Upper lobe of left lung (tissue), 6 donors: ENCODE measurements at places on chromosomes 16 and 17. TPM values are rescaled to one million over a fixed set of nuclear protein-coding genes. Genes with fewer than 3 reads are reported as not detected.

Gene USH1G
- not detected for total RNA-seq

GRCh38 chr17:63832455-63832854, 5.0 kb upstream of the FTSJ3 start:
- DNase-seq, result no peak

Gene STX8
- total RNA-seq, result 39.2 TPM

GRCh38 chr17:41340494-41340893, 10.1 kb downstream of the KRT33A start:
- DNase-seq, result no peak

DNA sequence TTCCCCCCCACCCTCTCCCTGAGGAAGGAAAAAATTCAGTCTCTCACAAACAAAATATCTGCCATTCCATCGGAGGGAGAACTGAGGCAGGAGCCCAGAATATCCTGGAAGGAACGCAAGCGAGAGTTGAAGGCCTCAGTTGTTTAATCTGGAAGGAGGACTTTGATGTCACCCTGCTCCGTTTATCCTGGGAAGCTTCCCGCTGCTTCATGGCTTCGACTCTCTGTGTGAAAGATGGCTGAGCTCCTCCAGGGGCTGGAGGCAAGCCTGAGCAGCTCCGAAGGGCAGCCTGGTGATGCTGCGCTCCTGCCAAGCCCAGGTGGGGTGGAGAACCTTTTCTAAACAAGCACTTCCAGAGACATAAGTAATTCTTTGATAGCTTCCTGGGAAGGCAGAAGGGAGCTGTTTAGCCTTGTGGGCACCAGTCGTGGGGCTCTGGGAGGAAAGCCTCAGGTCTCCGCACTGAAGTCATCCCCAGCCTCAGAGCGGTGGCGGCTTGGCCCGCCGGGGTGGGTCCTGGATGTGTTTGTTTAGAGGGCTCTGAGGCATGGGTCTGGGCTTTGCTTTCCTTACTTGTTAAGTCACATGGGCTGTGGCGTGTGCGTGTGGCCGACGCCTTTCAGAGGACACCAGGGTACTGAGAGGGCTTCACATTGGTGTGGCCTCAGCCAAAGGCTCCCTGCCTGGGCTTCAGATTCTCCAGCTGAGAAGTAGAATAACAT, 7.9 kb downstream of the NKD1 start:
- peak; percentile 64 for DNase-seq

Gene DNAH3
- total RNA-seq, result 4.6 TPM

GRCh38 chr16:11432856-11433395, 87.7 kb downstream of the RMI2 start:
- DNase-seq, result no peak

DNA sequence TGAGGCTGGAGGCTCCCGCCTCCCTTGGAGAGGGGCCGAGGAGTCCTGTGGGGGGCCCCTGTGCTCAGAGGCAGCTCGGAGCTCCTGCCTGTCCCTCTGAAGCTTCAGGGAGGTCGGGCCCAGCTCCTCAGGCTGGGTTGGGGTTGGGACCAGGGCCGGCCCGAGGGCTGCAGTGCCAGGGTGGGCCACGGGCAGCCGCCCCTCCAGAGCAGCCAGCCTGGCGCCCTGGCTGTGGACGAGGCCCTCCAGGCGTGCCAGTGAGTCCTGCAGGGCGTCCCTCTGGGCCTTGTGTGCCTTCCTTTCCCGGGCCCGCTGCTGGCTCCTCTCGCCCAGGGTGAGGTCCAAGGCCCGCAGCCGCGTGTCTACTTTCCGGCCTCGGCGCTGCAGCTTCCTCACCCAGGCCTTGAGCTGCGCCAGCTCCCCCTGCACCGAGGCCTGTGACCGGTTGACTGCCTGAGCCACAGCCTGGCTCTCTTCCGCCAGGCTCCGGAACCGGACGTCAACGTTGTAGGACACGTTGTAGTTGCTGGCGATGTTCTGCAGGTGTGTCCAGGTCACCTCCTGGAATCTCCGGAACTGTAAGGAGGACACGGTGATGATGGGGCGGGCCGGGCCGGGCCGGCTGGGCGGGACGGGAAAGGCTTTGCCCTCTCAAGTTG, 1.2 kb downstream of the PTX4 start:
- DNase-seq, result no peak

DNA sequence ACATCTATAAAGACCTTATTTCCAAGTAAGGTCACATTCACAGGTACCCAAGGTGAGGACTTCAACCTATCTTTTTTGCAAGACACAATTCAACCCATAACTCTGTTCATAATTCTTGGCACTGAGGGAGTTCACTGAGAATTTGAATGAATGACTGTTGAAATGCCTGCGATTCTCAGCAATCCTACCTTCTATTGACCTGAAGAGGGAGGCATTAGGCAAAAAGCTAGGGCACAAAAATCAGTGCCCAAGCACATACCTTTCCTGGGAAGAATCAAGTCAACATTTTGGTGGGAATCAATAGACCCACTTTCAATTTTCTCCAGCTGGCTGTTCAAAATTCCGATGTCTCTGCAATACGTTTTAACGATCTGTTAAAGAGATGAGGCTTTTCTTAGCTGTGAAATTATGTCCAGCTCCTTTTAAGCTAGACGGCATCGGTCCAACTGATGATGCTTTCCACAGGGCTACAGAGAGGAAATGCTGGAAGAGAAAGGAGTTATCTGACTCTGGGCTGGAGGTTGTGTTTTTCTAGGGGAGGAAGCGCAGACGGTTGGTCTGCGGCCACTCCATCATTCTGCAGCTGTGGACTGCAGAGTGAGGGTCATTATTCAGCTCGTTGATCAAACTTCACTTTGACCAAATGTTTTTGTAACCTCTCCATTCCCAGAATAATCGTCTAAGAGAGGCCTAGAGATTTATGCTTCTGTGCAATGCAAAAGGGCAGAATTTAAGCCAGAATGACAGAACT, 25.2 kb downstream of the BCO1 start:
- DNase-seq, result no peak

DNA sequence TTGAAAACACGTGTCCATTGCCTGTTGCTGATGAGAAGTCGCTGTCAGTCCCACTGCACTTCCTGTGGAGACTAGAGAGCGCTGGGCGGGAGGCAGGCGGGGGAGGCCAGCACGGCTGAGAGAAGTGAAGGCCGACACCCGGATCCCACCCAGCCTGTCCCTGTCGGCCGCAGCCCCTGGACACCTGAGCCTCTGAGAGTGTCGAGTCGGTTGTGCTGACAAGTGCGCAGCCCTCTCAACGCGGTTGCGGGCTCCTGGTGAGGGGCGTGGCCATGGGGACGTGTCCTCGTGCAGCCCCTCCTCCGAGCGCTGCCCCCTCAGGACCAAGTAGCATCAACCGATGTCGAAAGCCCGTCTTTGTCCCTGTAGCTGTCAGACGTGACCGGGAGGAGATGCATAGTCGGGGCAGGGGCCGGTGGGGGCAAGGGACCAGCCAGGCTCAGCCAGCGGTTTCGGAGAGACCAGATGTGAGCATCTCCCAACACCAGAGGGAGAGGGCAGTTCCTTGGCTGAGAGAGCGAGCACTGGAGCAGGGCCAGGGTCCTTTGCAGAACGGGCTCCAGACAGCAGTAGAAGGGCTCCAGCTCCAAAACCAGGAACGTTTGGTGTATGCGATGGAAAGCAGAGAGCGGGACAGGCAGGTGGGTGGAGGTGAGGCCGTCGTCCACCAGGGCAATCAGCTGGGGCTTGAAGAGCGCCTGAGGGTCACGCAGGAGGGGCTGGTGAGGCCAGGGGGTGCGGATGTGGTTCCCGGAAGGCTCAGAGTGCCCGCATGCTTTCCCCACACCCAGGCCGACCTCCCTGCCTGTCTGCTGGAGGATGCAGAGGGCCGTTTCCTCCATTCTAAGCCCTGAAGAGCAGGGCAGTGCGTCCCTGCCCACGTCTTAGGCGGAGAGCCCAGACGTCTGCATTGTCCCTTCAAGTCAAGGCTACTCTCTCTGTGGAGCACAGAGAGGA, 43.3 kb upstream of the CHMP6 start:
- DNase-seq, result peak; percentile 78
